ENCODE measurements at places on chromosomes 12 and 14. TPM values are rescaled to one million over a fixed set of nuclear protein-coding genes. Genes with fewer than 3 reads are reported as not detected.

GRCh38 chr12:120599672-120600552, 18.7 kb upstream of the POP5 start:
- H3K27ac ChIP-seq, result no peak overlapping the region
- no peaks in the 10 kb centered on the region for H3K27me3 ChIP-seq
- H3K4me1 ChIP-seq, result no peaks in the 10 kb centered on the region
- DNase-seq, result no peak

DNA sequence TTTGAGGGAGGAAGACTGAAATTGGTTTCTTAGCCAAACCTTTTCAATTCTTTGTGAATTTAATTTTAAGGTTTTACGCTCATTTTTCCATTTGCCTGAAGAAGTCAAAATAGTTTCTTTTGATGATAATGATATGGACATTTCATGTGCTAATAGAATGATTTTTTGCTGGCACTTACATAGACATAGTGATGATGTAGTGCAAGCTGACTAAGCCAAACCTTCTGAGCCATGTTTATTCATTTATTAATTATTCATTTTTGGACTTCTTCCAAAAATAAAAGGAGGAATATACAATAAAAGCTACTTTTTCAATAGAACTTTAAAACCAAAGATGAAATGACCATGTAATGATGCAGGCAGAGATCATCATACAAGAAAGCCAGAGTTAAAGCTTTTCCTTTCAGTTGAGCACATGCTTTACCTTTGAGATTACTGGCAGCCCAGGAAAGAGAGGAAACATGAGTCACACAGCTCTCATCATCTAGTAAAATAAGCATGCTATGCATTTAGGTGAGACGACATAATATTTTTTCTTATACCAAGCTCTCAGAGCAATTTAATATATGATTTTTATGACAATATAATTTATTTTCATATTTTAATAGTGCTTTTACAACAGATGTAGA, 24.8 kb downstream of the KCNA1 start:
- H3K27ac ChIP-seq, result no peak overlapping the region
- peaks cover 17% of the 10 kb centered on the region for H3K27me3 ChIP-seq
- no peak for DNase-seq
- H3K4me1 ChIP-seq, result no peaks in the 10 kb centered on the region

GRCh38 chr12:50647479-50647878, 116.4 kb upstream of the ATF1 start:
- H3K36me3 ChIP-seq, result no peaks in the 10 kb centered on the region
- no peaks in the 10 kb centered on the region for H3K27me3 ChIP-seq
- DNase-seq, result no peak
- H3K4me3 ChIP-seq, result no peak overlapping the region
- H3K27ac ChIP-seq, result no peak overlapping the region

DNA sequence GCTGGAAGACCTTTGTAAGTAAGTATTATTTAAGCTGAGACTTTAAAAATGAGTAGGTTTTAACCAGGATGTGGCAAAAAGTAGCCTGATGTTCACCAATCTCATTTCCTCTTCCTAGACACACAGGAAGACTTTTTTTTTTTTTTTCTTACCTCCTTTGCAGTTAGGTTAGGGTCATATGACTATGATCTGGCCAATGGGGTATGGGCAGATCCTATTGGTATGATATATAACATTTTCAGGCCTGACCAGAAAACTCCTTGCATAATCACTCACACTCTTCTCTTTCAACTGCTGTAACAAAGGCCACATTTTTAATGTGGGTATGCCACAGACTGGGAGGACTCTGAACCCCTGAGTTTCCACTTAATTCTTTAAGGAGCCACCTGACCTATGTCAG, 2.7 kb upstream of the RPS6KA5 start:
- H3K4me1 ChIP-seq, result peaks cover 25% of the 10 kb centered on the region
- H3K27ac ChIP-seq, result no peak overlapping the region
- no peak for DNase-seq

- H3K4me1 ChIP-seq, result no peaks in the 10 kb centered on the region
- H3K36me3 ChIP-seq, result no peaks in the 10 kb centered on the region
- no peak overlapping the region for H3K4me3 ChIP-seq
- no peaks in the 10 kb centered on the region for H3K27me3 ChIP-seq
- H3K27ac ChIP-seq, result no peak overlapping the region
- no peak for DNase-seq
Measured at GRCh38 chr12:86550218-86551145, 294.3 kb upstream of the MGAT4C start.

DNA sequence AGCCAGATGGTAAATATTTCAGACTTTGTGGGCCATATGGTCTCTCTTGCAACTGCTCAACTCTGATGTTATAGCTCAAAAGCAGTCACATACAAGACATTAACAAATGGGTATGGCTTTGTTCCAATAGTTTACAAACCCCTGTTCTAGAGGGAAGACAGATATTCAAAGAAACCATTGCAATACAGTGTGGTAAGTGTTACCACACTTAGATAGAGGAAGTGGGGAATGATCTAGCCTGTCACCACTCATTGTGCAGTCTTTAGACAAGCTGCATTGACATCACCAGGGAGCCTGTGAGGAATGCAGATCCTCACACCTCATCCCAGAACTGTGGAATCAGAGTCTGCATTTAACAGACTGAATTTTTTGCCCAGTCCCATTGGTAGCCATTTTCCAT, 80.0 kb upstream of the RGS6 start:
- no peaks in the 10 kb centered on the region for H3K27me3 ChIP-seq
- no peak for DNase-seq
- no peak overlapping the region for H3K27ac ChIP-seq
- no peaks in the 10 kb centered on the region for H3K36me3 ChIP-seq

DNA sequence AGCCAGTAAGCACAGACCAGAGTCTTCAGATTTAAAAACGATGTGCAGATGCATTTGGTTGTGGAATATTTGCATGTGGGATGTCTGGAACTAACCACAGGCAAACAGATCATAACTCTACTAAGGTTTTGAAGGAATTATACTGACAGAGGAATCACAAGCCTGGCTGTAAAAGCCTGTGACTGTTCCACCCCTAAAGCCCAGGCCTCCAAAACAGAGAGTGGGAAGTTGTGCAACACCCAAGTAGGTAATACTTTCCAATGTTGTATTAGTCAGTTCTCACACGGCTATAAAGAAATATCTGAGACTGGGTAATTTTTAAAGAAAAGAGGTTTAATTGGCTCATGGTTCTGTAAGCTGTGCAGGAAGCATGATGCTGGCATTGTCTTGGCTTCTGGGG, 68.1 kb upstream of the DCD start:
- H3K4me1 ChIP-seq, result no peaks in the 10 kb centered on the region
- peaks cover 2% of the 10 kb centered on the region for H3K27me3 ChIP-seq
- H3K27ac ChIP-seq, result no peak overlapping the region
- no peak overlapping the region for H3K4me3 ChIP-seq
- H3K36me3 ChIP-seq, result no peaks in the 10 kb centered on the region

DNA sequence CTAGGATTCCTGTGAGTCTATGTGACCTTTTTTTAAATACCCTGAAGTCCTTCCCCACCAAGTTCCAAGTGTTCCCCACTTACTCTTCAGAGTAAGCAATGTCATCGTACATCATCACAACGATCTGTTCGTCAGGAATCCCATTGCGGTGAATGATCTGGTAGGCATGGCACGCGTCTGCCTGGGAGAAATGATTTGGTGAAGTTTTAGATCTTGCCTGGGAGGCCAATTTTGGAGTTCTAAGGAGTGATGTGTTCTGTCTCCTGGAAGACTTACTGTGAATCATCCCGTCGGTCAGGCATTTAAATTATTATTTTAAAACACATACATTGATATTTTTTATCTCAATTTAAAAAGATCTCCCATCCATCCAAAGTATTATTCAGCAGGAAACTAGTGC, 29.8 kb downstream of the LGMN start:
- no peak for DNase-seq
- no peak overlapping the region for H3K27ac ChIP-seq
- H3K36me3 ChIP-seq, result no peaks in the 10 kb centered on the region

- H3K4me3 ChIP-seq, result no peak overlapping the region
- H3K27ac ChIP-seq, result peak overlapping the region; percentile 36
- no peak for DNase-seq
- H3K4me1 ChIP-seq, result peaks cover 34% of the 10 kb centered on the region
- no peaks in the 10 kb centered on the region for H3K27me3 ChIP-seq
- peaks cover 18% of the 10 kb centered on the region for H3K36me3 ChIP-seq
Measured at GRCh38 chr12:124419292-124420040, 124.6 kb downstream of the RFLNA start.

DNA sequence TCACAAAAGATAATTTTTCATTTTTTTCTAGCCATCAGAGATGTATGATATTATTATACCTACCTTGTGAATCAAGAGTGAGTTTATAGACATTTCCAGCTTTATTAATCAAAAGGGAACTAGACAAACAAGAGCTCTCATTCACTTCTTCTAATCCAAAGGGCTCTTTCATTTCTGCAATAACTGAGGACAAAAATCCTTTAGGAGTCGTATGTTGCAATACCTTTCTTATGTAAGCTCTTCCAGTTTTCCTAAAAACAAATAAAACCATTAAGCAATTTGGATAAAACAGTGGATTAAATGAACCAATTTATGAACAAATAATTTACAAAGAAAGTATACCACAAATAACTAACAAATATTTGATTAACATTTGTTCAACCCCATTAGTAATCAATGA, 107.1 kb downstream of the CATSPERB start:
- H3K36me3 ChIP-seq, result no peaks in the 10 kb centered on the region
- no peak overlapping the region for H3K27ac ChIP-seq
- no peak overlapping the region for H3K4me3 ChIP-seq
- no peak for DNase-seq

GRCh38 chr14:75443203-75443969, 15.6 kb downstream of the JDP2 start:
- H3K27ac ChIP-seq, result peak overlapping the region; percentile 93
- no peaks in the 10 kb centered on the region for H3K27me3 ChIP-seq
- H3K4me1 ChIP-seq, result peaks cover 69% of the 10 kb centered on the region
- H3K4me3 ChIP-seq, result peak overlapping the region; percentile 16
- H3K36me3 ChIP-seq, result no peaks in the 10 kb centered on the region
- DNase-seq, result peak; percentile 65

GRCh38 chr14:20530771-20531571, 25.6 kb downstream of the RNASE10 start:
- no peaks in the 10 kb centered on the region for H3K27me3 ChIP-seq
- peak; percentile 33 for DNase-seq
- H3K27ac ChIP-seq, result no peak overlapping the region
- no peaks in the 10 kb centered on the region for H3K36me3 ChIP-seq
- H3K4me1 ChIP-seq, result no peaks in the 10 kb centered on the region
- no peak overlapping the region for H3K4me3 ChIP-seq

Gene KLHDC1
- total RNA-seq, result 4.6 TPM

Gene CLEC1A
- total RNA-seq, result 1.00 TPM

Gene FSCB
- not detected for total RNA-seq

All from gastrocnemius medialis (tissue), 4 donors.